Hypothalamus (tissue), 51 donors: ENCODE measurements at places on chromosomes 3 and 15.

GRCh38 chr3:3134750-3135448, 8.2 kb downstream of the TRNT1 start:
- DNase-seq, result no peak

- peak; percentile 61 for DNase-seq
Observed at GRCh38 chr15:90191794-90192509, 9.2 kb upstream of the SEMA4B start.

DNA sequence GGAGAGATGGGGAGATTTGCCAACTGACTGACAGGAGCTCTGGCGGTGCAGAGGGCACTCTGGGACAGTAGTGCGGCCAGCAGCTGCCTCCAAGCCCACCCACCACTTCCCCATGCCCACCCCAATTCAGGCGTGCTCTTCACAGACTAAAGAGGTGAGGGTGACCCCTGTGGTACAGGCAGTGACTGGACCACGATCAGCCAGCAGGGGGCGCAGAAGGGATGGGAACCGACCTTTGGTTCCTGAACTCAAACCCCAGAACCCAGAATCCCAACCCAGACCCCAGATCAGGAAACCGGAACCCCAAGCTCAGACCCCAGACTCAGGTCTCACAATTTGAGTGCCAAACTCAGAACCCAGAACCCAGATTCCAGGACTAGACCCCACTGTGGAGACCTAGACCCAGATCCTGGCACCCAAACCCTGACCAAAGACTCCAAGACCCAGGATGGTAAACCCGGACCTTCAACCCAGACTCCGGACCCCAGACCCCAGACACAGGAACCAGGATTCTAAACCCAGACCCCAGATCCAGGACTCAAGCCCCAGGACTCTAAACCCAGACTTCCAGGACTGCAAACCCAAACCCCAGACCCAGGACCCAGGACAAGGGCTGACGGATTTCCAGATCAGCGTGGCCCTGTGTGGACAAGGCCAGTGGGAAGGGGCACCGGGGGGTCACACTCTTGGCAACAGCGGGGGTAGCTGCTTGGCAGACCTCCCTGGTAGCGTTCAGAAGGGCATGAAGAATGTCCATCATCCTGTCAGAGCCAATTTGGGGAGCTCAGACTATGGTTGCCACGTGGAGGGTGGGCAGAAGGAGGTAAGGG, 3.7 kb upstream of the MYL3 start:
- peak; percentile 51 for DNase-seq

GRCh38 chr15:88031461-88031860, 225.1 kb downstream of the NTRK3 start:
- DNase-seq, result no peak

GRCh38 chr3:191972714-191973398, 511.9 kb downstream of the PYDC2 start:
- no peak for DNase-seq

DNA sequence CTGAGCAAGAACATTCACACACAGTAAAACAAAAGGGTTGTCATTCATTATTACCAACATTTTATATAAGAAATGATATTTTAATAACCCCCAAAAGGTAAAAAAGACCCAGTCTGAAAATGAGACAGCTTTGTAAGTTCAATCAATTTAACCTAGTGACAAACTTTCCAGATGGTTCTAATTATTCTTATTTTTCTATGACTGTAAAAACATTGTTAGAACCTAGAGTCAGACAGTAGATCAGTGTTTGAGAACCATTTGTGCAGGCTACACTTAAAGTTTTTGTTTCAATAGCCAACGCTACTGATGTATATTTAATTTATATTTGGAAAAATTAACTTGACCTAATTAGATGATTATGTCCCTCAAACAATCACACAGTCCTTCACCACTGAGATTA, 708.4 kb upstream of the CBLB start:
- no peak for DNase-seq

DNA sequence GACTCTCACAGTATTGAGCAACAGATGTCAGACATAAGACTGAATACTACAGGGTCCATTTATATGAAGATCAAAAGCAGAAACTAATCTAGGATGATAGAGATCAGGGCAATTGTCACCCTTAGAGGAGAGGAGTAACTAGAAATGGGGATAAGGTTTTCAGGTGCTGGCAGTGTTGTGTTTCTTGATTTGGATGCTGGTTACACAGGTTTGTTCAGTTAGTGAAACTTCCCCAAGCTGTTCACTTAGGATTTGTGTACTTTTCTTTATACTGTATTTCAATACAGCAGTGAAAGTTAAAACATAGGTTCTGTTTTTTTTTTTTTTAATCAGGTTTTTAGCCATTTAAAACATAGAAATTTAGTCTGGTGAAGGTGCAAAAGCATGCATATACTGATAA, 39.1 kb upstream of the CMTM7 start:
- no peak for DNase-seq

DNA sequence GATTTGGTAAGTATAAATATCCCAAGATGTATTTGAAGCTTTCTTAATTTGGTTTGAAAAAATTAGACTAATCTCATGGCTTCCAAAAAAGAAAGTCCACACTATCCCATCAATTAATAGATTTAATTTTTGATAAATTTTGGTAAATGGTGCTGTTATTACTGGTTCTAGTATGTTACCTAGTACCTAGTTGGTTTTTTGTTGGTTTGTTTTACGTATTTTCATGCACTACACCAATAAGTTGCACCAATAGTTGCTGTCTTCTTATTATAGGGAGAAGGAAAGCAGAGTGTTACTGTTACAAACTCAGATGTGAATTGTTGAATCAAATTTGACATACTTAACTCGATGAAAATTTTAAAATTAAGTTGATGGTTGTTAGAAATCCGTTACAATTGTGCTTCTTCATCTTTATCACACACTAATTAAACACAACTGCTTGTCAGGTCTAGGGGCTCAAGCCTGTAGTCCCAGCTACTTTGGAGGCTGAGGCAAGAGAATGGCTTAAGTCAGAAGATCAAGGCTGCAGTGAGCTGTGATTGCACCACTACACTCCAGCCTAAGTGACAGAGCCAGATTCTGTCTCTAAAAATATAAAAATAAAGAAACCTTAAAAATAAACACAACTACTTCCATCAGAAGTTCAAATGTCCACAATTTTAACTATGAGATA, 23.1 kb upstream of the MBNL1 start:
- no peak for DNase-seq
